ENCODE measurements at places on chromosomes 4 and X. TPM values are rescaled to one million over a fixed set of nuclear protein-coding genes. Genes with fewer than 3 reads are reported as not detected.

DNA sequence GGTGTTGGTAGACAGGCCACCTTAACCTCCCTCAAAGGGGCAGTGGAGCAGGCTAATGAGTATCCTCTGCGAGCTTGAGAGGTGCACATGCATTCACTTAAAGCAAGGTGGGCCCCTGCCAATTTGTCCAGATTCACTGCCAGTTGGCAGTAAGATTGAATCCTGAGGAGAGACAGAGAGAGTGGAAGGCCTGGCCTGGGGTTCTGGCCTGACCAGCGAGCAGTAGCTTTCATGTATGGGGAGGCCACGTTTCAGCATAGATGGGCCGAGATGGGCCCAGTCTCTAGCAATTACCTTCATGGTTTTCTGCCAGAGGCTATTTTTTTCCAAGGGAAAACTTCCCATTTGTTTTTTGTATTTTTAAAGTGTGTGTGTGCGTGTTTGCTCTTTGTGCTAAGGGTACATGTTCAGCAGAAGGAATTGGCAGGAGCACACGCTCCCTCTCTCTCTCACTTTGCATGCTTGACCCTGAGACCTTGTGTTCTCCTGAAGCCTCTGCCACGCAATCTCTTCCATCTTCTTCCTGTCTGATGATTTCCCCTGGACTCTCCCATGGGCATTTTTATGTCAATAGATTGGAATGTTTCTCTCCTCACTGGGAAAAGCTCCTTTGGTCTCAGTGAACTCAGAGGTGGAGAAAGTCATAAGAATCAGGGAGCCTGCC, 215.8 kb upstream of the SFRP2 start:
- DNase-seq = no peak

The MAEA gene
- 103 TPM for total RNA-seq

DNA sequence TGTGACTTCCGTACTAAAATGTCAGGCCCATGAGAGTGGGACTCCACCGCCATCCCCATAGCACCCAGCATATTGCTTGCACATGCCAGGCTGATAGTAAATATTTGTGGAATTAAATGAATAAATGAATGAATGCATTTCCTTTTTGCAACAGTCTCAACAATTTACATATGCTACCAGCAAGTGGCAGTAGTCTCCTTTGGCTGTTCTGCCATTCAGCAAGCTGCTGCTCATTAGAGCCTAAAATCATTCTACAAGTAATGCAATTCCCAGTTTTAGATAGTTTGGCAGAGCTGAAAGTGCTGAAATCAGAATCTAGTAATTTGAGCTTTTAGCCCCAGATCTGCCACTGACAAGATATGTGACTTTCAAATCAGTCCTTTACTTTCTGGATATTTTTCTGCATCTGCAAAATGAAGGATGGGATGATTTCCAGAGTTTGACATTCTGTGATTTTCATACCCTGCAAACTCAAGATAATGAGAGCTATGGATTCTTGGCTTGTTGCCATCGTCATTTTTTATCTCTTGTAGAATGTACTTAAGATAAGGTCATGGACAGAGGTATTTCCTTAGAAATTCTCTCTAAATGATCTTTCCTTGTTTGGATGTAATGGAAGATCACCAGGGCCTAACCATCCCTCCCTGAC, 35.7 kb upstream of the INTS6L start:
- DNase-seq = no peak

DNA sequence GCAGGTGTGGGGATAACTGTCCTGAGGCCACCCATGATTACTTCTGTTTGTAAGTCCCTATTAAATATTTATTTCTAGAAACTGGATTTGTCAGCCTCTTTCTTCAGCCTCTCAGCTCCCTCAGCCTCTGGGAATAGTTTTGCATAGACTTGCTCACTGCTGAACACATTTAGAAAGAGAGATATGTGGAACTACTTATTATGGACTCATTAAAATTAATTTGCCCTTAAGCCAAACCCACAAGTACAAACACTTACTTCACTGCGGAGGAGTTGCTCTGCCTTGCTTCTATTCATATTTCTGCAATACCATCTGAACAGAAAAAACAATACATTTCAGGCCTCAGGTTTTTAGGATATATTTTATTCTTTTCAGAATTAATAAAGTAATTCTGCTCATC, 22.4 kb upstream of the TXK start:
- no peak for DNase-seq

GRCh38 chrX:19798423-19798822, 89.0 kb downstream of the SH3KBP1 start:
- DNase-seq = no peak

- no peak for DNase-seq
Observed at GRCh38 chr4:52837716-52838558, 24.2 kb upstream of the RASL11B start.

GRCh38 chr4:184331268-184331995, 113.8 kb upstream of the ENPP6 start:
- no peak for DNase-seq

The MXRA5 gene
- total RNA-seq = 4.7 TPM

GRCh38 chrX:65595460-65595876, 60.9 kb upstream of the LAS1L start:
- DNase-seq = no peak

The KLF8 gene
- total RNA-seq = 33.1 TPM

DNA sequence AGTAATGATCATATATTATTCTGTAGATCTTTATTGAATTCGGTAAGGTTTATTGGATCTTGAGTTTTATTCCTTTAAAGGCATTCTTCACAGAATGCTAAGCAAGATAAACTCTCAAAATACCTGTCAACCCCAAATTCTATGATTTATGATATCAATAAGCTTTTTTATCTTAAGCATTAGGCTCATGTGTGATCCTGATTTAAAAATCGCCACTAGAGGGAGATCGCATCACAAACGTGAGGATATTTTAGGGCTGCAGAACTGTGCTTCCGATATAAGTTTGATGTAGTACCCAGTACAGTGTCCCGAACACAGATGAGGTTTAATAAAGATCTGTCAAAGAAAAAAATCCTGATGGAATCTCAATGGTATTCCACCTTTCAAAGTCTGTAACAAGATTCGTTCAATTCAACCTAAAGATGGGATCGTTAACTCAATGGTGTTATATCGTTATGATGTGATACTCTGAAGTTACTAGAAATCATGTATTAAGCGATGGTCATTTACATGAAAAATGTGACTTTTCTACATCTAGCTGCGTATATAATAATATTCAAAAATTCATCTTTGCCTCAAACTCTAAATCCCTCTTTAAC, 169.0 kb downstream of the CORIN start:
- no peak for DNase-seq

DNA sequence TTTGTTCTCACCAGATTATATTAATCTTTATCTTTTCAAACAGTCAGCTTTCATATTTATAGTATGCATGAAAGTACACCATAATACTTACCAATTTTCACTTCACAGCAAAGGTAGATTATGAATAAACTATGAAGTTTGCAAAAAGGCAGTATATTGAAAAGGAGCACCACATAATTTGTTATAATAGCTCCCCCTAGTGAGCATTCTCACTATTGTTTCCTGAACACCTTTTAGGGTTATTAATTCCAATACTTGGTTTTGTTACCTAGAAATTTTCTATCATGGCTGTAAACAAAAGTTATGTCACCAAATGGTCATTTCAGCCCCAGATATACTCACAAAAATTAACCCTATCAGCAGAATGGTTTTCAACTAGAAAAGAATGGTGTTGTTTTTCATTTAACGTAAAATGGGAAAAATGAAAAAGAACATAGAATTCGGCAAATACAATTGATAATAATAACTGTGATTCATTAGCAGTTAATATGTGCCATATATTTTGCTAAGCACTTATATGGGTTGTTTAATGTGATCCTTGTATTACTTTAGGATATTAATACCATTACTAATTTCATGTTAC, 30.2 kb upstream of the NKX6-1 start:
- no peak for DNase-seq

All from vagina (tissue), 2 donors.